Cerebellum (tissue), 4 donors: ENCODE measurements at places on chromosomes 2 and 18. TPM values are rescaled to one million over a fixed set of nuclear protein-coding genes. Genes with fewer than 3 reads are reported as not detected.

The HOXD3 gene
- total RNA-seq, result not detected

The GPR39 gene
- 4.3 TPM for total RNA-seq

The NT5C1B gene
- 0.09 TPM for total RNA-seq

The SPATA3 gene
- not detected for total RNA-seq

The KLHL41 gene
- total RNA-seq, result 2.6 TPM

The CELF4 gene
- total RNA-seq, result 62.9 TPM

The COL4A3 gene
- 5.4 TPM for total RNA-seq

The SAG gene
- total RNA-seq, result not detected

The TMEM200C gene
- 11.7 TPM for total RNA-seq

The GALNT13 gene
- total RNA-seq, result 14.2 TPM

The CFC1 gene
- total RNA-seq, result 1.3 TPM

The CDH7 gene
- 39.9 TPM for total RNA-seq

The MROH2A gene
- total RNA-seq, result not detected

The CD8B gene
- total RNA-seq, result 0.27 TPM

The AGXT gene
- total RNA-seq, result not detected

The RNU2-63P gene
- not detected for total RNA-seq

The NTSR2 gene
- 1.7 TPM for total RNA-seq

The CAPN14 gene
- total RNA-seq, result 2.8 TPM

The MEMO1 gene
- 60.9 TPM for total RNA-seq

The SLC9A4 gene
- total RNA-seq, result not detected

The ADNP2 gene
- 20.7 TPM for total RNA-seq

The TRABD2A gene
- total RNA-seq, result 1.4 TPM

The EN1 gene
- total RNA-seq, result 5.4 TPM

The CNGA3 gene
- total RNA-seq, result 3.0 TPM

The CCBE1 gene
- total RNA-seq, result 4.3 TPM

The SERPINB4 gene
- not detected for total RNA-seq

The RIT2 gene
- total RNA-seq, result 9.5 TPM

The CCDC88A gene
- 322 TPM for total RNA-seq

The OTOS gene
- total RNA-seq, result 1.4 TPM

The TRIM54 gene
- 1.2 TPM for total RNA-seq

The TFCP2L1 gene
- 0.45 TPM for total RNA-seq

The TANC1 gene
- 40.3 TPM for total RNA-seq

The TTR gene
- total RNA-seq, result 6.1 TPM

The MEIS1 gene
- total RNA-seq, result 180 TPM

The ELOA2 gene
- total RNA-seq, result not detected

The DSG1 gene
- 0.27 TPM for total RNA-seq

The SIX3 gene
- total RNA-seq, result not detected

The CREG2 gene
- 8.6 TPM for total RNA-seq

The UCN gene
- 1.2 TPM for total RNA-seq

The EFEMP1 gene
- 25.0 TPM for total RNA-seq

The TUBA3E gene
- not detected for total RNA-seq

The C2orf80 gene
- 12.2 TPM for total RNA-seq

The TUBB8B gene
- total RNA-seq, result not detected

The IL1R2 gene
- total RNA-seq, result not detected

The GORASP2 gene
- total RNA-seq, result 25.0 TPM

The STPG4 gene
- 1.00 TPM for total RNA-seq

The SDC1 gene
- 26.0 TPM for total RNA-seq

The RGPD8 gene
- 46.4 TPM for total RNA-seq

The ALPP gene
- total RNA-seq, result not detected

The DES gene
- total RNA-seq, result 2.0 TPM

The SPP2 gene
- total RNA-seq, result not detected

The IGFBP2 gene
- total RNA-seq, result 101 TPM

The MC2R gene
- not detected for total RNA-seq
